ENCODE measurements at places on chromosomes 12 and 14. TPM values are rescaled to one million over a fixed set of nuclear protein-coding genes. Genes with fewer than 3 reads are reported as not detected.

The RNU4-1 gene
- under 0.01 TPM for total RNA-seq

The KRT77 gene
- total RNA-seq: not detected

The ANGEL1 gene
- 9.8 TPM for total RNA-seq

The PARPBP gene
- 13.3 TPM for total RNA-seq

The SOX5 gene
- 3.8 TPM for total RNA-seq

The TBX5 gene
- 2.9 TPM for total RNA-seq

The IPO8 gene
- total RNA-seq: 31.7 TPM

The ENTPD5 gene
- total RNA-seq: 16.9 TPM

The PPFIBP1 gene
- total RNA-seq: 44.0 TPM

The DIP2B gene
- 53.4 TPM for total RNA-seq

DNA sequence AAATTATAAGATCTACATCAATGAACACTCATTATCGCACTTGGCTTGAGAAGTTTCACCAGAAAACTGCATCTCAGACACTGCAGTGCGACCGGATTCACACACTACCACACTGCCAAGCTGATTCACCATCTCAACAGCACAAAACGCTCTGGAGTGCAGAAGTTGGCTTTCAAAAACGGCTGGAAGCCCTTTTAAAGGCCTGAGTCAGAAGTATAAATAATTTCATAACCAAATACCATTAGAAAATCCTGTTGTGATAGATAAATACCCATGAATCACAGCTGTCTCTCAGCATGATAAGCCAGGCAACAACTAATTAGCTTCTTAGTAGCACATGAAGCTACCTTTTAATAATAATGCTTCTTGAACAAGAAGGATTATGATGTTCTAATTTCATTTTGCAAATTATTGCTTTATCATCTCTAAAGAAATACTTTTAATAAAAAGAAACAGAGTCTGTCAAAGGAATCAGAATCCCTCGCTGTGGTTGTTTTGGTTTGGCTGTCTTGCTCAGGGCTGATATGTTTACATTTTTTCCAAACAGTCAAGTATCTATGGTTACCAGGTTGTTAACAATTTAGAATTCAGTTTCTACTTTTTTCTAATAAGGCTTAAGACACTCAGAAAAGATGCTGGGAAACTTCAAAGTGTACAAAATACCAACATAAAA is 51.2 kb downstream of the SLC2A13 start:
- DNase-seq: no peak

GRCh38 chr14:99407416-99407815 is 73.2 kb downstream of the SETD3 start:
- no peak for DNase-seq

- no peak for DNase-seq
Observed at GRCh38 chr12:27304856-27305255, 27.8 kb upstream of the BMAL2 start.

- DNase-seq: no peak
Observed at GRCh38 chr12:123767613-123768012, 5.5 kb downstream of the DNAH10 start.

GRCh38 chr12:109542014-109542413 is 31.3 kb downstream of the MMAB start:
- no peak for DNase-seq

GRCh38 chr12:91239481-91239880 is 56.9 kb upstream of the DCN start:
- DNase-seq: no peak

GRCh38 chr12:32120419-32120818 is 13.8 kb downstream of the BICD1 start:
- DNase-seq: no peak

DNA sequence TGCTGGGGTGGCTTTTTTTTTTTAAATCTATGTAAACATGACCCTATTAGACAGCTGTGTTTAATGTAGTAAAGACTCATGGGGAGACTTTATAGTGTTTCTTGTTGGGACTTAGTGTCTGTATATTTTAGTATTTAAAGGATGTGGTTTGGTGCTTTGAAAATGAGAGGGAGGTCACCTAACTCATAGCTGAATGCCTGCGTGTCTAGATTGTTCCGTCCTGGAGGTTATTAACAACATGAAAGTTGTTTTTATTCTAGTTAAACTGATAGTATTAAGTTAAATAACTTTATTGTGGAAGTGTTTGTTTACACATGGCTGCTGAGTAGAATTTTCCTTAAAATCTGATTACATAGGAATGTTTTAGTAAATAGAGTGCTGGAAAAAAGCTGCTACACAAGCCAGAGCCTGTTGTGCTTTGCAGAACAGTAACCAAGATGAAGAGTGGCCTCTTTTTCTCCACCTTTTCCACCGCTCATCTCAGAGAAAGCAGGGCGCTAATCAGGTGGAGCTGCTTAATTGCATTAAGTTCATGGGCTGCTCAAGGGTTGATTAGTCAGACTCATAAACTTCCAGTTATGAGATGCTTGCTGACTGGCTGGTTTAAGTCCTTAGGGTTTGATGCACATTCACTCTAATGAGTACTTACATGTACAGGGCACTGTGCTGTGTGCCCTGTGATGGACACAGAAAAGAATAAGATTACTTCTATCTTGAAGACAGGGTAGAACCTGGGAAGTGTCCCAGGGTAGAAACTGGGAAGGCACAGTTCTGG is 62.7 kb downstream of the FBXO34 start:
- no peak for DNase-seq

- DNase-seq: no peak
Observed at GRCh38 chr12:123051556-123051955, 71.1 kb downstream of the ARL6IP4 start.

GRCh38 chr12:122148657-122149056 is 25.4 kb downstream of the IL31 start:
- no peak for DNase-seq

GRCh38 chr12:53561590-53561953 is 54.3 kb upstream of the NPFF start:
- DNase-seq: no peak

- no peak for DNase-seq
Observed at GRCh38 chr12:88202500-88202899, 60.4 kb downstream of the TMTC3 start.

DNA sequence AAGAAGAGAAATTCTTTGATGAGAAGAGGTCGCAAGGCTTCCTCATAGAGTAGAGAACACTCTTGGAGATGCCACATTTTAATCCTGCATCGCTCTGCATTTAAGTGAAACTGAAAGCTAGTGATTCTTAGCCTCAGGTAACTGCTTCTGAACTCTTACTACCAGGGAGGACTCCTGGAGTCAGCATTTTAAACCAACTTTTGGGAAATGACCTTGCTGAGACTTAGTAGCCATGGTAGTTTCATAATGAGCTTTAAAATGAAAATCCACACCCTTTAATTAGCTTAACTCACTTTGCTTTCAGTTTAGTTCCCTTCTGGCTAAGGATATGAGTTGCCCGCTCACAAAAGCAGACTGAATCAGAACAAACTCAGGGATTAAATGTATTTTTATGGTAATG is 80.3 kb downstream of the SYNE2 start:
- no peak for DNase-seq

GRCh38 chr12:66345212-66345611 is 42.9 kb downstream of the HELB start:
- DNase-seq: no peak

- no peak for DNase-seq
Observed at GRCh38 chr14:91021115-91021514, 39.3 kb downstream of the RPS6KA5 start.

DNA sequence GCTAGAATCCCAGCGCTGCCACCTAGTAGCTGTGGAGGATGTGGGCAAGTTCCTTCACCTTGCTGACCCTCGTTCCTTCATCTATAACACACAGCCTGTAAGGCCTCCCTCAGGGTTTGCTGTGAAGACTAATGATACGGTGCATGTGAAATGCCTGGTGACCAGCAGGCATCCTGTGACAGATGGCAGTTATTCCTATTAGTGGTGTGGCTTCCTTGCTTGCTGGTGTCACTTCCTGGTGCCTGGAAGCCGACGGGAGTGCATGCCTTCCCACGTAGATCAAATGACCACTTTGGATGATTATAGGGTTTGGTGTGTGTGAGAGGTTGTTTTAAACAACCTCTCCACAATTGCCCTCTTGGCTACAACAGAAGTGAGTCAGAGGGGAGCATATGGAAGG is 894.9 kb downstream of the VRK1 start:
- DNase-seq: no peak

DNA sequence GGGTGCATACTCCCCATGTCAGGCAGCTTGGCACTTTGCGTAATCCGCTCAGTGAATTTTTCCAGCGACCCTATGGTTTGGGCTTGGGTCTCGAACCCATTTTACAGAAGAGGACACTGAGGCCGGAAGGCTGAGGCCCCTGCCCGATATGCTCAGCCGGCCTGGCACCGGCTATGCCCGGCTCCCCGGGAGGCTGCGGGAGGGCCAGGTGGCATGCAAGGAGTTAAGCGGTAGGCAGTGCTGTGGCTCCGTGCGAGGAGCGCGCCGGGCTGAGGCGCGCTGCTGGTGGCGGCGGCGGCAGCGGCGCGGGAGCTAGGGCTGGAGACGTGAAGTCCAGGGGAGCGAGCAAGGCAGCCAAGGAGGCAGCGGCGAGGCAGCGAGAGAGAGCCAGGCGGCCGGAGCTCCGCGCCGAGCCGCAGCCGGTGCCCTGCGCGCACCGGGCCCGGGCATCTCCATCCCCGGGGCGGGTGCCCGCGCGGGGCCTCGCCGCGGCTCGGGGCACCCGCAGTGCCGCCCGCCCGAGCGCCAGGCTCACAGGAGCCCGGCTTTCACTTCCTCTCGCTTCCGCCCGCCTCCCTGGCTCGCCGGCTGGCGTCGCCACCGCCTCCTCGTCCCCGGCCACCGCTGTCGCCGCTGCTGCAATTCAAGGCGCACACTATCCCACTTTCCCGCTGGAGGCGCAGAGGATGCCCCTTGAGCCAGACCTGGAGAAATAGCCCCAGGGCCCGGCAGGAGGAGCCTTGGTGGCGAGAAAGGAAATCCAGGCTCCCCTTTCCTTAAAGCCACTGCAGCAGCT is at the start of gene WSCD2:
WSCD2 (plus strand) TSS at position 272 of the 796 bp plus-strand sequence. CDS start 66,545 bp downstream, outside the sequence.
- no peak for DNase-seq

DNA sequence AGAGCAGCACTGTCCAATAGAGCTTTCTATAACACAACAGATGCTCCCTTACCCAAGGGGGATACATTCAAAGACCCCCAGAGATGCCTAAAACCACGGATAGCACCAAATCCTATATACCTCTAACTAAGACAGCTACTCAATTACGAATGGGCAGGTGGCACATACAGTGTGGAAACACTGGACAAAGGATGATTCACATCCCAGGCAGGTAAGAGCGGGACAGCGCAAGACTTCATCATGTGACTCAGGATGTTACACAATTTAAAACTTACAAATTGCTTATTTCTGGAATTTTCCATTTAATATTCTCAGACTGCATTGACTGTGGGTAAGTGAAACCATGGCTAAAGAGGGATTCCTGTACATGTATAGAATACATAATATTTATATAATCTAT is 5.5 kb upstream of the HCFC2 start:
- no peak for DNase-seq

- no peak for DNase-seq
Observed at GRCh38 chr12:114846771-114847170, 162.8 kb upstream of the TBX3 start.

DNA sequence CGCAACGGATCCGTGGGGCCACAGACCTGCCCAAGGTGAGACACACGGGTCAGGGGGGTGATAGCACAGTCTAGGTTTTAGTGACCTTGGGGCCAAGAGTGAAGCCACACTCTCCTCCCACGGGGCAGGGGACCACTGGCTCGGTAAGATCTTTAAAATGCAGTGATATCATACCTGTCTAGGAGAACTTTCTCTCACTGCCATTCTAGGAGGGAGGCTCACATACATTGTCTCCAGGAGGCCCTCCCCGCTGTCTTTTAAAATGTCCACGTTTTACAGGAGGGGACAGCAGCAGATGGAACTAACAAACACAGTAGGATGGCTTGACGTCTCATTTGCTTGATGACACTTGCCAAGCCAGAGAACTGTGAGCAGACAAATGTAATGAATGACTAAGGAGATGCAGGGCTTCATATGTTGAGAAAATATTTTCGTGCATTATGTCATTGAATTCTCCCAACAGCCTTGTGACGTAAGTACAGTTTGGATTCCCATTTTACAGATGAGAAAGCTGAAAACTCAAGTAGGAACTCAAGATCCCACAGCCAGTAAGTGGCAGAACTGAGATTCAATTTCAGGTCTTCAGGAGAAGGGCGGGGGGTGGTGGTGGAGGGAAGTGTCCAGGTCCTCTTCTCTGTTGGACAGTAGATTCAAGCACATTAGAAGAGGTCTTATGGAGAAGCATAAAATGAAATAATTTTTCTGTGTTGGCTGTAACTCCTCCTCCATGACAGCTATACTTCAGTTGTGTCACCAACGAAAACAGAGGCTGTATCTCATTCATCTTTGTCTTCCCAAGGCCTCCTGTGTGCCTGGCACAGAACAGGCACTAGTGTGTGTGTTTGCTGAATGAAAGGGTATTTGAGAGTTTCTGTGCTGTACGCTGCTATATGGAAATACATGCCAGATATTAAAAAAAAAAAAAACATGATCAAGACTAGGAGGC is 2.1 kb downstream of the VASH1 start:
- DNase-seq: no peak

DNA sequence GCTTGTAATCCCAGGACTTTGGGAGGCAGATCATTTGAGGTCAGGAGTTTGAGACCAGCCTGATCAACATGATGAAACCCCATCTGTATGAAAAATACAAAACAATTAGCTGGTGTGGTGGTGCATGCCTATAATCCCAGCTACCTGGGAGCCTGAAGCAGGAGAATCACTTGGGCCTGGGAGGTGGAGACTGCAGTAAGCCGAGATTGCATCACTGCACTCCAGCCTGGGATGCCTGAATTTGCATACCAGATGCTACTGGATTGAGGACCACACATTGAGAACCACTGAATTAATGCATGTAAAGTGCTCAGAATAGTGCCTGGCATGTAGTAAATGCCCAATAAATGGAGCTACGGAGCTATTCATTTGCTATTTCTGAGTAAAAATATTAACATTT is 14.9 kb upstream of the MYH7 start:
- DNase-seq: no peak

Data from esophagus squamous epithelium (tissue), 5 donors.